ENCODE measurements at places on chromosomes 7 and 10. TPM values are rescaled to one million over a fixed set of nuclear protein-coding genes. Genes with fewer than 3 reads are reported as not detected.

DNA sequence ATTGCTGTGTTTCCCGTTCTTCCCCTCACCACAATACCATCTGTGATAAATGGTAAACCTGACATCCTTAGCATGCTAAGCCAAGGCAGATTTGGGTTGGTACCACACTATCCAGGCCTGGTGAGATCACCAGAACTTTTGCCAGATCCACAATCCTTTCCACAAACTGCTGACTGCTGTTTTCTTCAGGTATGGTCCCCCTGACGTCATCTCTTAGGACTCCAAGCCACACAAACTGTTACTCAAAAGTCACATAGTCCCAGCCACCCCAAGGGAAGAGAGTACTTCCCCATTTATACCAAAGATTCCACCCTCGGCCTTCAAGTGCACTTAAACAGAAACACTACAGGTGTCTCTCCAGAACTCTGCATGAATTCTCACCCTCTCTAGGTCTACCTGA is 34.8 kb downstream of the SLC25A13 start:
- DNase-seq = no peak

DNA sequence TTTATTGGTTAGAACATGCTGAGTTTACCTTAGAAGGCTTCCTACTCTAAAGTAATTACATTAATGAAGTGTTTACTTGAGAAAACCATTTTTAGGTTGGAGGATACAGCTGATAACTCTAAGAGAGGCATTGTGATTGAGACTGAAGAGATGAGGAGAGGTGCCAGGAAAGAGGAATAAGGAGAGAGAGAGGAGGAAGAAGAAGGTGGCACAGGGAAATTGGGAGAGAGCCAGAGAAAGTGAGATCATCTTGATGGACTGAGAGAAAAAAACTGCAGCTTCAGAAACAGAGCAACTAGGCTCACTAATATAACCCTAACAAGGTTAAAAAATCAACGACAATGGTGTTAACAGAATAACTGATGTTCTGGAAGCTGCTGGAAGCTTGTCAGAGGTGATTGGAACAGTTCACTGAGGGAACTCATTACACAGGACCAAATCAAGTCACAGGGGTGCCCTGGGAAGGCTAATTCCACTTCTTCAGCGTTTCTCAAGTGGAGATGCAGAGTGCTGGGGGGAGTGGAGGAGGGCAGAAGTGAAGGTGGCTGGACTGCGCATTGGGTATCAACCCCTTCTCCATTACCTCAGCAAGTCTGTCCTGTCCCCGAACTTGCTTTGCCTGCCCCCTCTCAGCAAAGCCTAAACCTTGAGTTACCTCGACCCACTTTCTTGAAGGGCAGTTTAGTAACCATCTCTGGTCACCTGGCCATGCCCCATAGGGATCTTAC is 6.9 kb upstream of the SORBS1 start:
- DNase-seq = no peak

The EGR2 gene
- total RNA-seq = 0.32 TPM

GRCh38 chr7:155899596-155899995 is 87.3 kb upstream of the SHH start:
- no peak for DNase-seq

DNA sequence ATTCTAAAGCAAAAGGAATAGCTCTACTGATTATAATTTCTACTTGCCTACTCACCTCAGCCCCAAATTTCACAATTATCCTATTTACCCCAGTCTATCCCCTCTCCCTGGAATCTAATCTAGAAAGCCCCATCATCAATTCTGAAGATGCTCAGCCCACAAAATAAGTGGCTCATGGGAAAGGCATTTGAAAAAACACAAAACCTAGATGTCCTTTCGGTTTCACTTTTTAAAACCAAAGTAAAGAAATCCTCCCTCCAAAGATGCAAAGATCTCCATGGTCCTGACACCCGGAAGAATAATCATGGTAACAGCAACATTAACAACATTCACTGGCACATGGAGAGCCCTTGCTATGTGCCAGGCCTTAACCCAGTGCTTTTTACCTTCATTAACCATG is 224.8 kb downstream of the FGFR2 start:
- no peak for DNase-seq

GRCh38 chr10:118963933-118964332 is 65.6 kb upstream of the NANOS1 start:
- no peak for DNase-seq

- no peak for DNase-seq
Measured at GRCh38 chr7:141221007-141221612, 147.2 kb downstream of the TMEM178B start.

- DNase-seq = no peak
Measured at GRCh38 chr10:105514106-105514505, 873.0 kb downstream of the SORCS3 start.

GRCh38 chr7:65471587-65471986 is 97.9 kb downstream of the ZNF92 start:
- no peak for DNase-seq

The NANOS1 gene
- total RNA-seq = 1.8 TPM

DNA sequence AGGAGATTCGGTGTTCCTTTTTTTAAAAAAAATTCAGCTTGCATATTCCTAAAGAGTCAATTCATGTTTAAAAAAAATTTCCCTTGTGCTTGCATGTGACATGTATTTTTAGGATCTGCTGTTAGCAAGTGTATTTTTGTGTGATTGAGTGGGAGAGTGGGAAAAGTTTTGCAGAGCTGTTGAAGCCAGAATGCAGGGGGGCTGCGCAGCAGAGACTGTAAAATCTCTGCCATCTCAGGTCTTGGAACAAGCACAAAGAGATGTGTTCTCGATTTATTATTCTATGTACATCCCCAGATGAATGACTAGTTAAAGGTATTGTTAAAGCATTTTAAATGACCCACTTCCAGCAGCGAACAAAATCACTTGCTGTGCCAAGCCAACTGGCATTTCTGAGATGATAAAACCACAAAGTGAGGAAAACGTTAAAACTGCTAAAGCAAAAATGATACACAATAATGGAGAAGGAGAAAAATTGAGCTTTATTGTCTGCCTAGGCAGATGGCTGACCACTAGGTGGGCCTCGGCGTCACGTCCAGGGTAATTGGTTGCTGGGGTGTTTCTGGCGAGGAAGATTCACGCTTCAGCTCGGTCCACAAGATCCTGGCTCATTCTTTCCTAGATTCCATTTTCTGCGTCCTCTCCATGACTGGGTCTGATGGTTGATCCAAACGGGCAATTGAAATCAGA is 67.0 kb upstream of the ATRNL1 start:
- DNase-seq = no peak

The TEX36 gene
- not detected for total RNA-seq

The EBLN1 gene
- total RNA-seq = not detected

All from NCI-H460 (cell line).